ENCODE measurements at places on chromosomes 3 and 15.
A peak's percentile ranks its signal among the peaks of the same experiment; 100 is the strongest.

- no peak for DNase-seq
Observed at GRCh38 chr3:110974902-110975301, 96.7 kb upstream of the NECTIN3 start.

DNA sequence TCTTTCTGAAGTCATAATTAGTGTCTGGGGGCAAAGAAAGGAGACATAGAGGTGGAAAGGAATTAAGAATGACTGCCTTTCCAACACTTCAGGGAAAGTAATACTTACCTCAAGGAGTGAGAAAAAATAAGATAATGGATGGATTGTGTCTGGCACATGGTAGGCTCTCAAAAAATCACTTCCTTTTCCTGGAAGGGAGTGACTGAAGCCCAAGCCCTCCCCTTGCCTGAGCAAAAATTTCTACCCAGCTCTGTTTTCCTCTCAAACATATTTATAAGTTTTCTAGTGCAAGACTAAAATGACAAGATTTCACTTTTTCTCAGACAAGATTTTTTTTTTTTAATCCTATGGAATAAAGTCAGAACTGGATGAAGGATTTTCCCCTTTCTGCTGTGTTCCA, 145.0 kb downstream of the IGSF11 start:
- no peak for DNase-seq

DNA sequence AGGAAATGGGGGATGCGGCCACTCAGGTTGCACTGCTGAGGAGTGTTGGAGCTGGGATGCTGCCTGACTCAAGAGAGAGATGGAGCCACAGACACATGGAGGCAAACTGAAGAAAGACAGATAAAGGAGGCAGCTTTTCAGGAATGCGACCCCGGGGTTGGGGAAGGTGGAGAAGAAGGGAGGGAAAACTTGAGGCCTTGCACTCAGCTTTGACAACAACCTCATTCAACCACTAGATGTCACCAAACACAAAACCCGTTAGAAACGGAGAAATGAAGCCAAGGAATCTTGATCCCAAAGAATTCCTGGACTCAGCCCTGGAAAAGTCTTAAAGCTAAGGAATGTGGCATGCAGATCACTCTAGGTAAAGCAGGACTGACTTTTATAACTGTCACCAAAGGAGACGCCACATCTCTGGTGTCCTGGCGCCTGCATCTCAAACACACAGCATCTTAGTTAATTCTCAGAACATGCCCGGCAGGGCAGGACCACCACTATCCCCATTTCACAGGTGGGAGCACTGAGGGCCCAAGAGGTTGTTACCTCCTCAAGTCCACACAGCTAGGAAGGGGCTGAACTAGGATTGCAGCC, 59.6 kb upstream of the LMCD1 start:
- DNase-seq: no peak

GRCh38 chr3:58158442-58159153, 52.2 kb downstream of the DNASE1L3 start:
- DNase-seq: no peak

DNA sequence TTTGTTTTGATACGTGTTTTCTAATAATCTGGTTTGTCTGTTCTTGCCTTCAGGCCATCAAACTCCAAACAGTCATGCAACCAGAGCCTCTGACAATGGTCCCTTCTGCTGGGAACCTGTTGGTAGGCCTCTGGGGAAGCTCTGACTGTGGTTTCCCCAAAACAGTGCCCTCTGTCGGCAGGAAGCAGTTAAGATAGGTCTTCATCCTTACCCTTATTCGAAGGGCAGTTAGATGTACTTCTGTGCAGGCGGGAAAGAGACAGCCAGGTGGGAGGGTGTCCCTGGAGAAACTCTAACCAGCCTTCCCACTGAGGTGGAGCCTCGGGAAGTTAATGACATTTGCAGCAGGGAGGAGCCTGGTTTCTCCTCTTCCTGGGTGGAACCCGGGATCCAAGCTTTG, 81.6 kb upstream of the CHMP2B start:
- DNase-seq: peak; percentile 62

- no peak for DNase-seq
Observed at GRCh38 chr3:42419563-42419962, 9.2 kb upstream of the LYZL4 start.

DNA sequence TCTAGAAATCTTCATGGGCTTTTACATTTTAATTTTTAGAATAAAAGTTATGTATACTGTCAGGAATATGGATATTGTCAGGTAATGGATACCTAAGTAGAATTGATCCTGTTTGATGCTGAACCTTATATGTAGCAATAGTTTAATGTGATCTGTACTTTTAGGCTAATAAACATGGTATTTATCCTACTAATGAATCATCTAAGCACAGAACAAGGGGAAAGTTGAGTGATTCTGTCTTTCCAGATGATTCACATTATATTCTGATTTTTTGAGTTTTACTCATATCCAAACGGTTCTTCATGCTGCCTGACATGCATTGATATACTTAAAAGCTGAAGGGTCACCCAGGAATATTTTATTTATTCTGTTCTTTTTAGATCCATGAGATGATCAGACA, 34.5 kb downstream of the FANCI start:
- DNase-seq: no peak

- DNase-seq: no peak
Observed at GRCh38 chr15:67381416-67382045, 126.9 kb downstream of the IQCH start.

DNA sequence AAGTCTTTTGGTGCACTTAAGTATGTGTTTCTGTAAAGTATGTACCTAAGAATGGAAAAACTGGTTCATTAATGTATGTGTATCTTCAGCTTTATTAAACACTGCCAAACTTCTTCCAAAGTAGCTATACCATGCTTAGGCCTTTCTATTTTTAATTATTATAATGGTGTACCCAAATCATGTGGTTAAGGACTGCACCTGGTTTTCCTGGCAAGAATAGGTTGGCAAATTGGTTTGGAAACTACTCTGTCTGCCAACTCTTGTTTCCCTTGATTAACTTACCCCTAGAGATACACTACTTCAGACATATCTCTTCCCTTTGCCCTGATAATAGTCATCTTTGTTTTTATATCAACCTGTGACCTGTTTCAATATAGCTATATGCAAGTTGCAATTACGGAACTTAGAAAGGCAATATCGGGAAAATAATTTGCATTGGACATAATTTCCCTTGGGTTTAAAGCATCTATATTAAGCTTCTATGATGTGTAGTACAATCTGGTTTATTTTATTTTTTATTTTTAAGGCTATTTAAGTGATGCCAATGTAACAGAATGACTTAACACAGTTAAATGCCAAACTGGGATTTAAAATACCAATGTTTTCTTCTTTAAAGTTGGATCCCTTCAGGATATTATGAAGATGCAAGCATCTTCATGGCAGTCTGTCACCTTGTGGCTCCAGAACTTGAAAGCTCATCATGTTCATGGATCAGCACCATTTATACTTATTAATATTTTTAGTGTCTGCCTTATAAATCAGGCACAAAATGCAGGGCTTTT, 40.6 kb upstream of the TMEM108 start:
- no peak for DNase-seq

- DNase-seq: no peak
Observed at GRCh38 chr3:32836601-32837000, 18.8 kb downstream of the TRIM71 start.

DNA sequence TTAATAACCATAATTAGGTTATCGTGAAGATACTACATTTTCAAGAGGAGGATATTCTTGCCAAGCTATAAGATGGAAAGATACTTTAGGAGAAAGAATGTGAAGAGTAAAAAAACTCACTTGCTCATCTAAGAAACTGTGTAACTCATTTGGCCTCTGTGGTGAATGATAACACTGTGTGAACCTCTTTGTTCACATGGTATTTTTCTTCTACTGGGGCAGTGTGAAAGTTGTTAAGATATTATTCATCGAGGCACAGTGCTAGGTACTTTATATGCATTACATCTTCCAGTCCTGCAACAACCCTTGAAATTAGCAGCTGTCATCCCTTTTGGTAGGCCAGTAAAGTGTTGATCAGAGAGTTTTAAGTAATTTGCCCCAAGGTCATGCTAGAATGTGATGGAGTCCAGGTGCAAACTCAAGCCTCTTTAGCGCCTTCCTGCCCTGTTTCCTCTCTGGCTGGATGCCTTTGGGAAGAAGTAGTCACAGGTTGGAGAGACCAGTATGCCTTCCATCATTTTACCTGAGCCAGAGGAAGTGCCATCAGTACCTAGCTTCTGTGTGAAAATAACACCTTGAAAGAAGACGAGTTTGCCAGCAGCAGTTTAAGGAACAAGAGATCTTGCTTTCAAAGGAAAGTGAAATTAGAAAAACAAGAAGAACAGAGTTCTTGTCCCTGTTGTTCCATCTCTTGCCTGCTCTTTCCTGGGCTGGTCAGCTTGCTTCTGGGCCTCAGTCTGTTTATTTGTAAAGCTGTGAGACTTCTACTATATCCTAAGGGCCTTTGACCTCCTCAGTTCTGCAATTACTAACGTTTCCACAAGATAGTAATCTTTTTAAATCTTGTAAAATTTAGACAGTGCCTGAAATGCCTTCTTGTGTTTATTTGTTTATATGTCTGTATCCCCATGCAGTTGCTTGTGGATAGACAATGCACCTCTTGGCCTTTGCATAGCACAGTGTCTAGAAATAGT, 179.3 kb downstream of the FNDC3B start:
- no peak for DNase-seq

DNA sequence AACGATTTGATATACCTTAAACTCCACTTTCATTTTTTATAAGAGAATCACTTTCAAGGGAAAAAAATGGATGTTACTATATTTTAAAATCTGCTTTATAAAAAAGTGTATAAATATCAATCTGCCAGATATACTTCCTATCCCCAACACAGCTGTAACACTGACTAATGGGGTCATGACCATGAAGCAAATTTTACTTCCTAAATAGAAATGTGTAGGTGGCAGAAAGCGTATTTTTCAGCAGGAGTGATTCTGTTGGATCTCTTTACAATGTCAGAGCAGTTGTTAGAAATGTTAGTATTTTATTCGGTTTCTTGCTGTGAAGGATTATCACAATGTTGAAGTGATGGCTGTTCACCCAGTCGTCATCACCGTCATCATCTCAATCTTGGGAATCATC, 5.5 kb upstream of the C15orf40 start:
- DNase-seq: no peak

DNA sequence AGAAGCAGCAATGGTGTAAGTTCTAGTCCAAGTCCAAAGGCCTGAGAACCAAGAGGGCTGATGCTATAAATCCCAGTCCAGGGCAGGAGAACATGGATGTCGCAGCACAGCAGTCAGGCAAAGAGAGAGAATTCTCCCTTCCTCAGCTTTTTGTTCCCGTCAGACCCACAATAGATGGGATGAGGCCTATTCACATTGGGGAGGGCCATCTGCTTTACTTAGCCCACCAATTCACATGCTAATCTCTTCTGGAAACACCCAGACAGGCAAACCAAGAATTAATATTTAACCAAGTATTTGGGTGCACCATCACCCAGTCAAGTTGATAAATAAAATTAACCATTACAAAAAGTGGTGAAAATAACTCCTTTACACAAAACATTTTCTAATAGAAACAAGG, 511.7 kb upstream of the UBE2E2 start:
- no peak for DNase-seq

DNA sequence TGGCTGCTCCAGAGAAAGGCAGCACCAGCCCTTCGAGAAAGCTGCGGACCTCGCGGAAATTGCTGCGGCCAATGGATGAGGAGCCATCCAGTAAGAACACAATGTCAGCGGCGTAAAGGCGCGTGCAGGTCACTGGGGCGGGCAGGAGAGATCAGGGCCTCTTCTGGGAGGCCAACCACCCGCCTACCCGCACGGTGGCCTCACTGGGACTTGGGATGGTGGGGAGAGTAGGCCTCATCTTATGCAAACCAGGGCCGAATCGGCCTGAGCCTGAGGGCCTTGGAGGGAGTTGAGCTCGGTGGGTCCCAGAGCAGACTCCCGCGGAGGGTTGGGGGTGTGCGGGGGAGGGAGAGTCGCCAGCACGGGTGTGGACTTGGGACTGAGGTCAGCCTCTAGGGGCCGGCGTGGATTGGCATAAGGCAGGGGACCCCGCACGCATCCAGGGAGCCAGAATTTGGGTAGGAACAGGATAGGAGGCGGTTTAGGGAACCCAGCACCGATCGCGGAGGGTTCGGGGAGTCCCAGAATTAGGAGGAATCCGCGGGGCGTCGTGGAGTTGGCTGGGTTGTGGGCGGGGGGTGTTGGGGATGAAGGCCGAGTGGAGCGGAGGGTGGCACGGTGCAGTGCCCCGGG, 596 bp downstream of the COL7A1 start:
- DNase-seq: no peak

- no peak for DNase-seq
Observed at GRCh38 chr3:94413336-94414108, 350.7 kb downstream of the NSUN3 start.

- DNase-seq: no peak
Observed at GRCh38 chr15:95715906-95716656, 614.4 kb upstream of the NR2F2 start.

DNA sequence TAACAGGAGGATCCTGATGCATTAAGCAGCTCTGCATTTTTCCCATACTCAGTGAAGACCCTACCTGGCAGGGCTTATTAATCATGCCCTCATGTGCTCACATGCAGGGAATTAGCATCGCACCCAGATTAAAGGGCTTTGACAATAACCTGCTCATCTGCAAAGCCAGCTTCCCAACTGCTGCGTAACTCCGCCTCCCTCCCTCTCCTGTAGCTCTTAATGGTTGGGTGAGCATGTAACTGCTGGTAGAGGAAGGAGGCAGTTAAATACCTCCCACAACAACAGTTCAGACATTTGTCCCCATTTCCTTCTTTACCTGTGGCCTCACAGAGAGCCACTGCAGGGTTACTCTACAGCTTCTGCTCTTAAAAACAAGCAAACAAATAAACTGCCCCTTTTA, 203.6 kb upstream of the WNT5A start:
- peak; percentile 93 for DNase-seq

DNA sequence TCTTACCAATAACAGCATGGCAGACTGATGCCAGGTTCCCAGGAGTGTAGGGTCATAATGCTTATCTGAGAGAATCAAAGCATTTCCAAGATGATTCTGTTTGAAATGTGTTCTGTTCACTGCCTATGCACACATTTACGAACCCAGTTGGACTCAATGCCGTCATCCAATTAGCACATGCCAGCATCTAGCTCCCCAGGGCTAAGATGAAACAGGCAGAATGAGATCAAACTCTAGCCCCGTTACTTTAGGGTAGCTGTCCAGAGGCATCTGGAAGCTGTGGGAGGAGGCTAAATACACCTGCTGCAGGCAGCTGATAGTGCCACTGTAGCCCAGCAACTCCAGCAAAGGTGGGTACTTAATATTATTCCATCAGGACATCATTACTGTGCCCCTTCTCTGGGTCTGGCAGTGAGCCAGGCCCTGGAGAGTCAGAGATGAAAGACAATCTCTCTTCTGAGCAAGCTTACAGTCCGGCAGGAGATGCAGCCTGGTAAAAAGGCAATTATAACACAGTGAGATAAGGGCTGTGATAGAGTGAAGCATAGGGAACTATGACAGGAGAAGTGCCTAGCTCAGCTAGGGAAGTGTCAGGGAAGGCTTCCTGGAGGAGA, 156.4 kb upstream of the PPP2R3A start:
- DNase-seq: no peak

Measured in WERI-Rb-1 (cell line).